ENCODE measurements at places on chromosomes 5 and 9.

- no peak for DNase-seq
These were observed 47.8 kb downstream of the ERGIC1 start for GRCh38 chr5:172881691-172882370.

- no peak for DNase-seq
These were observed 657 bp downstream of the MAT2B start for GRCh38 chr5:163506095-163506457.

- DNase-seq = no peak
These were observed 9.9 kb upstream of the SH3TC2 start for GRCh38 chr5:149072791-149073190.

DNA sequence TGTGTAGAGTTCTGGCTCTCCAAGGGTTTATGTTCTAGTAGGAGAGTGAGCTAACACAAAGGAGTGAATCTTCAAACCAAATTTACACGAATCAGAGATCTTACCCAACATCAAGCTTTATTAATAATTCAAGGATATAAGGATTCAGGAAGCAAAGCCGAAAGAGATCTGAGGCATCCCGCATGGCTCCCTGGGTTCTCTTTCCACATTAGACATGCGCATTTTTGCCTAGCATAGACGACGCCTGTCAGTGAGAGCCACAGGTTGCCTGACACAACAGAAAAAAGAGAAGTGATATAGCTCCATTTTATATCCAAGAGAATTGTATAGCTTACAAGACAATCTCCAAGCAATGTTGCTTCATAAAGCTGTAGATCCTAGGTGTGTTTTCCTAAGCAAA lies 52.6 kb downstream of the ESM1 start:
- DNase-seq = no peak

GRCh38 chr9:4117835-4118610 lies 181.8 kb downstream of the GLIS3 start:
- peak; percentile 26 for DNase-seq

DNA sequence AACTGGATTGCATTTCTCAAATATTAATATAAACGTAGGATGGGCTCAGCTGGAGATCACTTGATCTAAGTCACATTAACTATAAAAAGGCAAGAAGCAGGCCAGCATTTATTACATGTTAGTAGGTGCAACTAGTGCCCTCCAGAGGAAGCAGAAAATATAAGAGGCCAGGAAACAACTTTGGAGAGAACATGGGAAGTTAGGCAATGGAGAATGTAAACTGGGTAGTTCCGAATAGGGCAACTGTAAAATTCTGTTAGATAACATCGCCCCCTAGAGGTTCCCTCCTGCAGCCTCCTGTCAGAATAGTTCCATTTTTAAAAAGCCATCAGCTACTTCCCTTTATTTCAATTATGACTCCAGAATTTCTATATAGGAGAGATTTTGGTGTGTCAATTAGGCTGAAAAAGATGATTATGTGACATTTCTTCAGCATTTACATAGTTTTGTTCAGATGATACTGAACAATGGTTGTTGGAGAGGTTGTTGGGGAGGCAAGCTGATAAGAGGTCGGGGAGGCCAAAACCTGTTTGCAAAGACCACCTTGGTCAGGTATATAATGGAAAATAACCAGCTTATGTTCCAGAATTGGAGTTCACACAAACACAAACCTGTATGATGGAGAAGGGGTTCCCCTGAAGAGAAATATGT lies 22.4 kb downstream of the CCL28 start:
- DNase-seq = peak; percentile 79
